Type B pancreatic cell (in vitro differentiated cells): ENCODE measurements at places on chromosomes 12 and 14.

DNA sequence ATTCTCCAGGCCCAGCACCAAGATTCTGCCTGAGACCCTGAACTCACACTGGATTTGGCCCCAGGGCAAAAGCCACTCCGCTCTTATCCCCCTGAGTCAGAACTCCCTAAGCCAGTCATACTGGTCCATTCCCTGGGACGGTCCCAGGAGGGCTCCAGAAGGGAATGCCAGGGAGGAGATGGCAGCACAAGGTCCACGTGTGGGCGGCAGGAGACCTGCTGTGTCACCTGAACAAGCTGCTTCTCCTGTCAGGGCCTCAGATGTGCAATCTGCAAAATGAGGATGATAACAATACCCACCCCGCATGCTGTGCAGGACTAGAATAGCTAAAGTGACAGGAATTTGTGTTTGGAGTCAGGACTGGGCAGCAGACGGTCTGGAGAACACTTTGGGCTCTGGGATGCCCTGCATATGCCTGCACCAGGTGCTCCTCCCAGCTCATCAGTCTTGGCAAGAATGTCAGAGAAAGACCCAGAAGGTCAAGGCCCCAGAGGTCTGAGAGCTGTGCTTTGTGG is 40.3 kb downstream of the CMKLR1 start:
- DNase-seq: no peak

GRCh38 chr12:42887657-42888056 is 298.1 kb upstream of the PRICKLE1 start:
- DNase-seq: no peak

GRCh38 chr12:56724701-56724971 is 463 bp downstream of the NACA start:
- DNase-seq: no peak

DNA sequence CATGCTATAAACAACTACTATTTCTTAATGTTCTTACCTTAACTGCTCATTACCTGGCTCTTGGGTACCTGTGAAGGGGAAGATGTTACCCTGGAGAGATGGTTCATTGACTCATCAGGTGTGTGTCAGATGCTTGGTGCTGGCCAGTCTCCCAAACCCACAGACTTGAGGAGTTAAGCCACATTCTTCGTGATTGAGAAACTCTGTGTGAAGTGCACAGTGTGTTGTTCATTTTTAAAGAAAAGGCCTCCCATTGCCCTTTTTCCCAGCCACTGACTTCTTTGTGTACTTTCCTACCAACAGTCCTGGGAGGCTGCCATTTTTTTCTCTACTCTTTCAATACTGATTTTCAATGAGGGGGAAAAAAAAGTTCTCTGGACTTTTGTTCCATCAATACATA is 3.2 kb downstream of the MGST1 start:
- no peak for DNase-seq

GRCh38 chr12:92156704-92157395 is 11.2 kb upstream of the BTG1 start:
- no peak for DNase-seq

DNA sequence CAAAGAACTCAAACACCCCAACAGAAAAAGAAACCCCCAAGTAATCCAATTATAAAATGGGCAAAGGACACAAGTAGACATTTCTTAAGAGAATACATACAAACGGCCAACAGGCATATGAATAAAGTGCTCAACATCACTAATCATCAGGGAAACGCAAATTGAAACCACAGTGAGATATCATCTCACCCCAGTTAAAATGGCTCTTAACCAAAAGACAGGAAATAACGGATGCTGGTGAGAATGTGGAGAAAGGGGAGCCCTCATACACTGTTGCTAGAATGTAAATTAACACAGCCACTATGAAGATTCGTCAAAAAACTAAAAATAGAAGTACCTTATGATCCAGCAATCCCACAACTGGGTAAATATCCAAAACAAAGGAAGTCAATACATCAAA is 52.4 kb downstream of the CLMN start:
- DNase-seq: no peak

- no peak for DNase-seq
Measured at GRCh38 chr14:64685371-64686281, 18.6 kb upstream of the PLEKHG3 start.

GRCh38 chr14:28468191-28469151 is 298.1 kb upstream of the FOXG1 start:
- DNase-seq: no peak

GRCh38 chr14:29548948-29549370 is 378.7 kb downstream of the PRKD1 start:
- no peak for DNase-seq

DNA sequence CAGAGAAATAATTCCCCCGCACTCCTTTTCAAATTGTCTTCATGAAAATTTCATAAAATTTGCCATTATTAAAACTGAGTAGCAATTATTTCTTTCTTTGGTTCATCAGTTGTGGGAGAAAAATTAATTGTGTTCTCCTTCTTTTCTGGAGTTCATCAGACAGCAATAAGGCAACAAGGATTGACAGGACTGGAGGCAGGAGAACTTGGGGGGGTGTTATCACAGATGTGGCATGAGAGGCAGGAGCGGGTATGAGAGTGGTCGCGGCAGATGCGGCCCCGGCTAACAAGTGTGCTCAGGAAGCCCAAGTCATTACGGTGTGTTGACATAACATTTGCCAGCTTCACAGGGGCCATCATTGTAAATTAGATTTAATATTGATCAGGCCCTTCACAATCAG is 306.6 kb upstream of the TMPO start:
- no peak for DNase-seq

DNA sequence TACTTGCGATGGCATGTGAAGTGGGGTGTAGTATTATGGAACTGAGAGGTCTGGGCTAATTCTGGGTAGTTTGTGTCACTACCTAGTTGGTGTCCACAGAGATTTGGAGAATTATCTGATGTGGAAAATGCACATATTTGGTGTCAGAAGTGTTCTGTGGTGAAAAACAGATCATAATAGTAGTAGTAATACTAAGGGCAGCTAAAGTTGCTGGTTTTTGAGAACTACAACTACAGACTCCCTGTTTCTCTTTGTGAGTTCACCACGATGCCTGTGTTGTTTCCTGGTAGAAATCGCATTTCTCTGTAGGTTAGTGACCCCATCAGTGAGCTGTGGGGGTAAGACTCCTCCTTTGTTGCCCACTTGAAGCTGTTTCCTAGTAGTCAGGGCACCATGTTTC is 206.5 kb downstream of the FUT8 start:
- DNase-seq: no peak

- no peak for DNase-seq
Measured at GRCh38 chr14:53779301-53779700, 177.3 kb downstream of the BMP4 start.

GRCh38 chr12:93819050-93819491 is 141.9 kb downstream of the CRADD start:
- DNase-seq: no peak

GRCh38 chr14:56248442-56248841 is 130.2 kb downstream of the PELI2 start:
- DNase-seq: no peak

DNA sequence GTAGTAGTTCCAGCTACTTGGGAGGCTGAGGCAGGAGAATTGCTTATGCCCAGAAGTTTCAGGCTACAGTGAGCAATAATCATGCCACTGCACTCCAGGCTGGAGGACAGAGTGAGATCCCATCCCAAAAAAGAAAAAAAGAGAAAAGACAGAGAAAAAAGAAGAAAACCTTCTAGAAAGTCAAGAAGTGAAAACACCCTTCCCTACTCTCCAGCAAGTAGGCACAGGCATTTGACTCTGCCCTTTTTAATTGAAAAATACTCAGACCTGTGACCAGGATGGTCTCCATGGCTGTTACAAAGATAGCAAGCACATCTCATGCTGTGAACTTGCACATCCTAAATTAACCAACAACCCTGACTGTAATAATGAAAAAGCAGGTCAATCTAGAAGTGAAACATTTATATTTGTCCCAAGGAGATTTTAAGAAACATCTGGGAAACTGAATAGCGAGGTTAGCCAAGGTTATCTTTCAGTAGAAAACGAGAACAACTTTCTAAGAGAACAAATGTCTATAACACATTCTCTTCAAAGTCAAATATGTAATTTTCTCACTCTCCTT is 2.0 kb downstream of the TMTC1 start:
- no peak for DNase-seq

GRCh38 chr14:61609191-61609843 is 86.0 kb upstream of the HIF1A start:
- no peak for DNase-seq

- DNase-seq: no peak
Measured at GRCh38 chr14:80269353-80269925, 58.1 kb upstream of the DIO2 start.

- no peak for DNase-seq
Measured at GRCh38 chr14:51653775-51654532, 2.2 kb downstream of the FRMD6 start.

DNA sequence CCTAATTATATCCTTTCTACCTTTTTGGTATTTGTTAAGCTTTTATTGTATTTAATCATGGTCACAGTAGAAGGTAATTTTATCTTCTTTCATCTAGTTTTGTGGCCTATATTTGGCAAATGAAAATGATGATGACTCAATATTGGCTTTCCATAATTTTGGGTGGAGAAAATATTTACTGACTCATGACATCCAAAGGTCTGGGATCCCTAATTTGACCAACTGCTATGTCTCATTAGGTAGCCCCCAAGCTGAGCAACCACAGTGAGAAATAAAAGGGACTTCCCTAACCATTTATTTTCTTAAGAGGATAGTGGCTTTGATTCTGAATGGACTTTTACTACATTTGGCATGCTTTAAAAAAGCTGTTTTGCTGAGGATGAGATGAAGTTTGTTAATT is 289.5 kb downstream of the RMST start:
- no peak for DNase-seq

- DNase-seq: no peak
Measured at GRCh38 chr14:100638211-100638855, 51.1 kb upstream of the BEGAIN start.

DNA sequence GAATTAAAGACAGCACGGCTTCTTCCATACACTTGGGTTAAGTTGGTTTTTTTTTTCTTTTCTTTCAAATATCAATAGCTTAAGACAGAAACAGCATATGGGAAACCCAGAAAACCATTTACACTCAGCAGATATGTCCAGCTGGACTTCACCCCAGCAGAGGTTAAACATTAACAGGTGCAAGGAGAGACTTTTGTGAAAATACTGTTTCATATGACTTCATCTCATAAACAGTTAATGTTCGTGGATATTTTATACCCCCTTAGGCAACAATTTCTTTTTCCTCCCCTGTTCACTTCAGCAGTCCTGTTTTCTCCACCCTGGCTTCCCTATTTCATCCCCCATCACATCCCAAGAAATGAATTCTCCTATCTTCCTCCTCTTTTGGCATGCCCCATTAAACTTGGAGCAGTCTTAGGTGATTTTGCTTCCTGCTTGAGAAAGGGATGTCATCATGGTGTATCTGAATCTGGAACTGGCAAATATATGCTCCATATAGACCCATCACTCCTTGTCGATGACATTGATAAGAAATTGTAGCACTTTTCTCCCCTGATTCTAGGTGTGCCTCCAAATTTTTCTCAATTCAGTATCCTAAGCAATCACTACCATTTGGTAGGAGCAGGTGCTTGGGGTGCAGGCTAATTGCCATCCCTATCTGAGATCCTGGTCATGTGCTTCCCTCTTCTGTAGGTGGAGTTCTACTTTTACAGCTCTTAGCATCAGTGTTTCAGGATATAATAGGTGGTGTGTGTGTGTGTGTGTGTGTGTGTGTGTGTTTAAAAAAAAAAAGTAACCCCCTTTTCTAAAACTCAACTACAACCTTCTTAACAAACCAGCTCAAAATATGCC is 67.9 kb downstream of the BMP4 start:
- DNase-seq: no peak

DNA sequence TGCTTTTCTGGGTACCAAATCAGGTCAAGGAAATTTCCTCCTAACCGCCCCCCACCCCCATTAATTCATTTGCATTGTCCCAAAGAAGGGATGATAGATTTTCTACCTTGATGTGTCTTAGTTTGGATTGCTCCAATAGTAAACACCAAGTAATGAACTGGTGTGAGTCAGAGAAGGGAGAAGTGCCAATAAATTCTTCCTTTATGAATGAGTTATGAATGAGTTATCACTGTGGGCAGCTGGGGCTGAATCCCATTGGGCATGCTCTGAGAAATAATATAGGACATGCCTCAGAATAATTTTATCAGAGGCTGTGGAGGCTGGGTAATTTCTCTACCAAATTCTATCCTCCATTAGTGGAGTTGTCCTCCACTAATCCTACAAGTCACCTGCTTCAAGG is 277.9 kb upstream of the FLRT2 start:
- no peak for DNase-seq

DNA sequence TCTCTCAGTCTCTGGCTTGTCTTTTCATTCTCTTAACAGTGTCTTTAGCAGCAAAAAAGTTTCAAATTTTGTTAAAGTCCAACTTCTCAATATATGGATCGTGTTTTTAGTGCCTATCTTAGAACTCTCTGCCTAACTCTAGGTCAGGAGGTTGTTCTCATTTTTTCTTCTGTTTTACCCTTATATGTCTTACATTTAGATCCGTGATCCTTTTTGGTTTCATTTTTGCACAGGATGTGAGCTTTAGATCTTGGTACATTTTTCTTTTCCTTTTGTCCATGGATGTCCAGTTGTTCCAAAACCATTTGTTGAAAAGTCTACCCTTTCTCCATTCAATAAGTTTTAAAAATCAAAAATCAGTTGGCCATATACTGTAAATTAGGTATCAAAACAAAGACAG is 6.8 kb downstream of the VRK1 start:
- DNase-seq: no peak

GRCh38 chr12:50504798-50505674 is at the start of gene DIP2B:
DIP2B (plus strand) TSS chr12:50504985; CDS start chr12:50505141, 156 bp downstream.
- DNase-seq: peak; percentile 96

DNA sequence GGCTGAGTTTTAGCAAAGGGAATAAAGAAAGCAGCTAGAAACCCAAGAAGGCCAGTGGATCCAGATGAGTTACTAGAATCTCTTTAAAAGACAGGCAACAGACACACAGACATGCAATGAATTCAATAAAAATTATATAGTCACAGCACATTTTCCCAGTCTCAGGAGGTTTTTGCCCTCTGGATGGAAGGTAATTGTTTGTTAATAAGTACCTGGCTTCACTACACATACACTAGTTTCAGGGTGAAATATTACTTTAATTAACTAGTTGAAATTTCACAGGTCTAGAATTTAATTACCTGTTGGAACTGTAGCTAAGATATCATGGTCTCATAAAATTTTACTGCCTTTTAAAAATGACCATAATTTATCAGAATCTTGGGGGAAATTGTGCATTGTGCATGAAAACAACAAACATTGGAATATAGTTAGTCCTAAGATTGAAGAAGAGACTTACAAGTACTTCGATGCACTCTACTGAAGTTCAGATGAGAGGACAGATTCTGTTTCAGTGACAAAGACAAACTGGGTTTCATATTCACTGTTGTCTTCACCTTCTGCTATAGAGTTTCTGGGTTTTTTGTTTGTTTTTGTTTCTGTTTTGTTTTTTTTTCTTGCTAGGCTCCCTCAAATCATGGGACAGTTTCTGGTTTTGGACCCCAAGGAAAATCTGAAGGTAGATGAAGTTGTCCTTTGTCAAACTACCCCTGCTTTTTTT is 277.0 kb upstream of the GARIN6 start:
- no peak for DNase-seq

DNA sequence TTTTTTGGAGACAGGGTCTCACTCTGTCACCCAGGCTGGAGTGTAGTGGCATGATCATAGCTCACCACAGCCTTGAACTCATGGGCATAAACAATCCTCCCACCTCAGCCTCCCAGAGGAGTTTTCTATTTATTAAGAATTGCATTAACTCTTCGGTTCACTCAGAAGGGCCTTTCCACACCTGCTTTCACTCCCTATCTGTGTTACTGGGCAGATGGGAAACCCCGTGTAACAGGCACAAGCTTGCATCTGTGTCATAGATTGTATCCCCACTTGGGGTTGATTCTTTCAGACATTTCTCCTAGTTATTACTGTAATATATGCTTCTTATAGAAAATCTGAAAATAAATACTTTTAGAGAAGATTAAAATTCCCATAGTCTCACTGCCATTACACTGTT is 38.7 kb downstream of the STX2 start:
- DNase-seq: no peak
